ENCODE measurements at places on chromosomes 16 and 17. TPM values are rescaled to one million over a fixed set of nuclear protein-coding genes. Genes with fewer than 3 reads are reported as not detected.

The CDH8 gene
- not detected for total RNA-seq

The MT4 gene
- total RNA-seq = not detected

The HOXB4 gene
- total RNA-seq = 4.3 TPM

The MYH1 gene
- total RNA-seq = not detected

The NQO1 gene
- 218 TPM for total RNA-seq

DNA sequence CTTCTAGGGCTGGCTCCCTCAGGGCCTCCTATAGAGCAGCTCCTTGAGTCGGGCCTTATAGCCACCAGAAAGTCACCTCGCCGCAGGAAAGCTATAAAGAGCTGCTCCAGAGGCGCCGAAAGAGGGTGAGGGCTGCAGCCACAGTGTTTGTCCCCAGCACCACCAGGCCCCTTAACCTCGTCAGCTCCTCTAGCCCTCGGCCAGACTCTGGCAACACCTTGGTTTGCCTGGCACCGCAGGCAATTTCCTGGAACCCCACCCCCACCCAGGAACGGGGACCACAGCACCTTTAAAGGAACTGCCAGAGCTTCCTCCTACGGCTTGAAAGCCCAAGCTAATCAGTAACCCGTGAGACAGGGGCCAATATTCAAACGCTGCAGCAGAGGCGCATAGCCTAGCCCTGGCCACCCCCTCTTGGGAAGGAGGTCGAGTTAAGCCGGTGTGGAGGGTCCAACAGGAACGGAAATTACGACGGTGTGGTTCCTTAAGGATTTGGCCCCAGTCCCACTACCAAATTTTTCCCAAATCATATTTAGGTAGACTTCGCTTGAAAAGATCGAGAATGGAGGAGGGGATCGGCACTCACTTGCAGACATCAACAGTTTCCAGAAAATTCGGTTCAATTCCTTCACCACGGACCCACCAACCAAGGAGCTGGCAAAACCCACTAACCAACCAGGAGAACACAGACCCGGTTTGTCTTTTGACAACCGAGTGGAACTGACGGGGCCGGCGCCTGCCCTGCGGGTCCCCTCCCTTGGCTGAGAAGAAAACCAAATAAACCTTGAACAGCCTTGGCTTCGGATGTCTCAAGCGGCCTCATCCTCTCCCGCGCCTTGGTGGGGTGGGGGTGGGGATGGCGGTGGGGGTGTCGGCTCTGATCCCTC is 3.0 kb downstream of the HOXB6 start:
- no peak for DNase-seq

- DNase-seq = no peak
These were observed 36.7 kb downstream of the HNF1B start for GRCh38 chr17:37708008-37708615.

DNA sequence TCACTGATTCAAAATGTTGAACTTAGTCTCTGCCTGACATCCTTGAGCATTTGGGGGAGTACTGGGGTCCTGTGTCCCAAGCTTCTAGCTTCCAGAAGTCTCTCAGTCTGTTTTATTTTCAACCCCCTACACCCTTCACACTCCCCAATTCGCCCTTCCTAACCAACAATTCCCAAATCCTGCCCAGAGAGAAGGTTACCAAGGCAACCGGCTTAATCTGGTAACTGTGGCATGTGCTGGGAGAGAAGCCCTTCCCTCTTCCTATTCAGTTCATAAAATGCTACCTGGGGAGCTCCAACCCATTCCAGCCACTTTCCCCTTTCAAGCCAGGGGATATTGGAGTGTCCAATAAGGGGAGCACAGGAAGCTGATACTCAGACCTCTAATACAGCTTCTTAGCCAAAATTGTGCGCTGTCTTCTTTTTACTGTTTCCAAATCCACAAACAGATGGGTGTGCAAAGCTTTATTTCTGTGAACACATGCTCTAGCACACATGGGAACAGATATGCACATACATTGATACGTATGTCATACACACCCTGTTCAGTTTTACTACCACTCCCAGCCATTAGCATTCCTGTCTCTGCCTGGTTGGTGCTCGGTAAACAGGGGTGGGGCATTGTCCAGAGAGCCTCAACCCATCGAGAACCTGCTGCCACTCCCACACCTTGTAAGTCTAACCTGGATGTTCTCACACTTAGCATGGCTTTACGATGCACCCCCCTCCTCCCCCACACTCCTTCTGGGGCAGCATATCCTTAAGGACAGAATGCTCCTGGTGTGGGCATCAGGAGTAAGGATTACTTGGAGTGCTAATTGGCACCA is 1.1 kb upstream of the RAPGEFL1 start:
- no peak for DNase-seq

DNA sequence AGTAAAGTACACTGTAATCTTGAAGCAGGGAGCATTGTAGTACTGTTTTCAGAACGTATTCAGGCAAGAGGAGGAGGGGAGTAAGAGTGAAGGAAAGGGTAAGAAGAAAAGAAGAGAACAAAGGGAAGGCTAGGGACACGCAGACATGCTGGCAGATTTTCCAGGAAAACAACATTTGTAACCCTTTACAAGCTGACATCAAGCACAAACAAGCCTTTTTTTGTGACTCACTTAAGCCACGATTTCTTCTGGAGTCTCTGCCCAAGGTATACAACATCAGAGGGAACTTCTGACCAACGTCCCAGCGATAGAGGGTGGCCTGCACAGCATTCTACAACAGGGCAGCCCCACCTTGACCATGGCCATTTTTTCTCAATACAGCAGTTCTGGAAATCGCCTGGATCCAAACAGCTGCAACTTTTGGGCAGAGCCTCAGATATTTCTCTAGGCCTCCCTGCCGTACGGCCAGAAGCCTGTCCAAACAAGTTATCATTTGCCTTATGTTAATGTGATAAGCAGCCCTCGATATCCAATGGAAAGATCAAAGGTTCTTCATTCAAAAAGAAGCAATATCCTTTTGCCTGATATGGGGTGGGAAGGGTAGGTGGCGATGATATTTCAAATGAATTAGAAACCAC is 247.3 kb downstream of the ZFHX3 start:
- no peak for DNase-seq

- no peak for DNase-seq
These were observed 867 bp upstream of the LIMD2 start for GRCh38 chr17:63700528-63701455.

GRCh38 chr17:78072961-78073360 is 55.6 kb downstream of the TMC6 start:
- DNase-seq = no peak

- no peak for DNase-seq
These were observed 25.8 kb upstream of the CLEC18A start for GRCh38 chr16:69925311-69925710.

DNA sequence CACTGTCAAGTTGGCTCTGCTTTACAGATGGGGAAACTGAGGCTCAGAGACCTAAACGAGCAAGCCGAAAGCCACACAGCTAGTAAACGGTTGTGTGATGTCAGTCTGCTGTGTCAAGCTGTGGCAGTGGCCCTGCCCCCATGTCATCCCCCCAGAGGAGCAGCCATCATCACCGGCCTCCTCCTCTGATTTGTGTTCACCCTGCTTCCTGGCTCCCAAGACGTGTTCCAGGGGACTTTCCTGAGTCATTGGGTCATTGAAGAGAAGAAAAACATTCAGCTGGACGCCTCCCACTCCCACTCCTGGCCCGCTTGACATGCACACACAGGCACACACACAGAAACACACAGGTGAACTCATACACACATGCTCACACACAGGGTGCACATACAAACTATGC is 54.0 kb upstream of the CIBAR2 start:
- DNase-seq = no peak

GRCh38 chr16:17359788-17360390 is 110.9 kb downstream of the XYLT1 start:
- DNase-seq = no peak

DNA sequence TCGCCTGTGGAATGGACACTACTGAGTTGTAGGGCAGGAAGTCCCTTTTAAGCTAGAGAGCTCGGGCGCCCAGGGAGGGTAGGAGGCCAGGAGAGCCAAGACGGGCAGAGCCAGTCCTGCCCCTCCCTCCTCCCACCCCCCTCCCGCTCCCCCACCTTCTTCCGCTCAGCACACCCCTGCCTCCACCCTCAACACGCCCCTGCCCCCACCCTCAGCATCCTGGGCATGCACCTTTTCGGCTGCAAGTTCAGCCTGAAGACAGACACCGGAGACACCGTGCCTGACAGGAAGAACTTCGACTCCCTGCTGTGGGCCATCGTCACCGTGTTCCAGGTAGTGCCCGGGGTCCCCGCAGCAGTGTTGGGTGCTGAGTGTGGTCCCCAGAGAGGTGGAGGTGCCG is 18.3 kb downstream of the TPSG1 start:
- DNase-seq = no peak

DNA sequence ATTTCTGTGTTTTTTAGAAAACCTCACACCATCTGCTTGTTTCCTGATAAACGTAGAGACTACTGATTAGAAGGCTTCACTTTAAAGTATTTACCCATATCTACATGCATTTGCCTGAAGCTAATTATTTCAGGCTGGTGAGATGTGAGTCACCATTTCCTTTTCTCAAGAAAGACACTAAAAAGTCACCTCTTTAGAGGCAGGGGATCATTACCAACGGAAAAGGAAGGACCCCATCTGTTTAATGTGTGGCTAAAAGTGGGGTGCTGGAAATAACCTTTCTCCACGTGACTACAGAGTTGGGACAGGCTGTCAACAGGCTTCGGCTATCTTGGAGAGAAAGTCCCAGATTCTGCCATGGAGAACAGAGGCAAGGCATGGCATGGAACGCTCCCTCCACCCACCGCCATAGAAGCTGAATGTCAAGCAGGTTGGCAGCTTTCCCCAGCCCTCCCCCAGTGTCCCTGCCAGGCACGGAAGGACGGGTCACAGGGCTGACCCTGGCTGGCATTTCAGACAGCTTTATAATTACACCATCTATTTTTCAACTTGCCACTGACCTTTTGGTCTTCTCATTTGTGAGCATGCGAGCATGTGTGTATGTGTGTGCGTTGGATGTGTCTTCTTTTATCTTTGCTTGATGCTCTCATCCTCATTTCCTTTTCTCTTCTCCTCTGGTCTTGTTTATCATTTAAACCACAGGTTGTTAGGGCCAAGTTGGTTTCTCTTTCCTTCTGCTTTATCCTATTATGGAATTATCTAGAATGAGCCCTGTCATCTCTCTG is 157.0 kb downstream of the CPPED1 start:
- no peak for DNase-seq

DNA sequence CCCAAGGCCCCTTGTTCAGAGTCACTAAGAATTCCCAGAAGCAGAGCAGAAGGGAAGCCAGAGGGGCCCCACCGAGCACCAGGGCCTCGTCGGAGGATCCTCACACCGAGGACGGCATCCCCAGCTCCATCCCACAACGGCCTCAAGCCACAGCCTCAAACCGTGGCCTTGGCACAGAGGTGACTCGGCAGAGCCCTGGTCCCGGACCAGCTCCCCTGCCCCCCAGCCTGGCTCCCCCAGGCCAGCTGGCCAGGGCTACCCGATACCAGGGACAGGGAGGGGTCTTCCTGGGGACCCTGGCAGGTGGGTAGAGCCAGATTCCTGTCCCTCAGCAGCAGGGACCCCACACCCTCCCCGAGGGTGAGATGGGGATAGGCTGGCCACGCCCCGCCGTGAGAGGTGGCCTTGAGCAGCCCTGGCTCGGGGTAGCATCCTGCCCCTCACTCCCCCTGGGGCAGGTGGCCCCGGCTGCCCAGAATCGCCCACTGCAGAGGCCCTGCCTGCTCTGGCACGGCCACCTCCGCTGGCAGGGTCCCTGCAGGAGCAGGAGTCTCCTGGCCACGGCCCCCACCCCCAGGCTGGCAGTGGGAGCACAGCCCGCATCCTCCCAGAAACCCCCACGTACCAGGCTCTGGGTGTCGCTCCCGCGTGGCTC is 5.6 kb upstream of the PVALEF start:
- no peak for DNase-seq
